ENCODE measurements at places on chromosomes 7 and 10.

- DNase-seq, result peak; percentile 32
Observed at GRCh38 chr10:35336921-35337823, 863 bp downstream of the CCNY start.

DNA sequence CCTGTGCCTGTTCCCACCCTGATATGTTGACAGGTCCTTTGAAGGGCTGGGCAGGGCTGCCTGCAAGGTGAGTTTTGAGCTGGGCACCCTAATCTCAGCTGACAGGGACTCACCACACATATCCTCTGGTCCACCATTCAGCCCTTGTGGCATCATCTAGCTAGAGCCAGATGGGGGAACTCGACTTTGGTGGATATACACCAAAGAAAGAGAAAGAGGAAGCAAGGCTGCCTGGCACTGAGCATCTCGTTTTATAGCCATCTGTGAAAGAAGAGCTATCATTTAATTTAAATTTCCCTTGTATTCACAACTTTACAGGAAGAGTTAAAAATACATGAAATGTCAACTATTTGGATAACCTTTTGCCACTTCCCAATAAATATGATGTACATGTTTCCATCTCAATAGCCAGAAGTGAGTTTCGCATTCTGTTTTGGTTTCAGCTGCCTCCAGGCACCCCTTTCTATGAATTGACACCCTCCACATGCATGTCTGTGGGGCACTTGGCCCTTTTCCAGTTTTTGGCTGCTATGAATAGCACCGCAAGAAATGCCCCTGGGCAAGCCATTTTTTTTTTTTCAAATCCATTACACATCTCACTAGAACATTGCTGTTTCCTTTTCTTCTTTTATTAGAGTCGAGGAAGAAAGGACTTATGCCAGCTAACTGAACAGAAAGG lies 22.9 kb upstream of the GRB10 start:
- DNase-seq, result peak; percentile 42

GRCh38 chr10:14601326-14601725 lies 173.4 kb downstream of the FAM107B start:
- DNase-seq, result no peak

DNA sequence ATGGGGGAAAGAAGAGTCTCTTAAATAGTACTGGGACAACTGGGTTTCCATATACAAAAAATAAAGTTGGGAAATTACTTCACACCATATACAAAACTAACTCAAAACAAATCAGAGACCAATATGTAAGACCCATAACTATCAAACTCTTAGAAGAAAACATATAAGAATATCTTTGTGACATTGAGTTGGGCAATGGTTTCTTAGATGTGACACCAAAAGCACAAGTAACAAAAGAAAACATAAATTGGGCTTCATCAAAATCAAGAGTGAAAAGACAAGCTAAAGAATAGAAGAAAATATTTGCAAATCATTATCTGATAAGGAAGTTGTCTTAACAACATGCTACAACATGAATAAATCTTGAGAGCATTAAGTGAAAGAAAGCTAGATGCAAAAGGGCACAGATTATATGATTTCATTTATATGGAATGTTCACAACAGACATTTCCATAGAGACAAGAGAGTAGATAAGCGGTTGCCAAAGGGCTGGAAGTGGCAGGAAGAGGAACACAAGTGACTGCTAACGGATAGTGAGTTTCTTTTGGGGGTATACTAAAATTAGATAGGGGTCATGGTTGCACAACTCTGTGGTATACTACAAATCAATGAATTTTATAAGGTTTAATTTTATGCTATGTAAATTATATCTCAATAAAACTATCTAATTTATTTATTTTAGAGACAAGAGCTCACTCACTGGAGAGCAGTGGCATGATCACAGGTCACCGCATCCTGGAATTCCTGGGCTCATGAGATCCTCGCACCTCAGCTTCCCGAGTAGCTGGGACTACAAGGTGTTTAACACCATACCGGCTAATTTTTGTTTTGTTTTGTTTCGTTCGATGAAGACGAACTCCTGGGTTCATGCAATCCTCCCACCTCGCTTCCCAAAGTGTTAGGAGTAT lies 35.4 kb downstream of the JMJD1C start:
- DNase-seq, result no peak

- DNase-seq, result no peak
Observed at GRCh38 chr7:157412021-157412443, 75.2 kb downstream of the DNAJB6 start.

DNA sequence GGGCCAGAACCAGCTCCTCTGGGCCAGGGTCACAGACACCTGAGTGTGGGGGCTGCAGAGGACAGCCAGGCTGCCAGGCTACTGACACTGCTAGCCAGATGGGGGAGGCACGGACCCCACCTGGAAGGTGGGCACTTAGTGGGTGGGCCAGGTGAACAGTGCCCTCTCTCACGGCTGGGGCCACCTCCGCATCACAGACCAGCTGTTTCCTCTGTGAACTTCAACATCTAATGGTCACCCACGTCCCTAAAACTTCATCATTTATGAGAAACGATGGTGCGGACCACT lies 80.4 kb downstream of the MKI67 start:
- no peak for DNase-seq

GRCh38 chr7:25272265-25272664 lies 44.0 kb upstream of the NPVF start:
- peak; percentile 5 for DNase-seq

- peak; percentile 68 for DNase-seq
Observed at GRCh38 chr7:467856-468545, 51.6 kb downstream of the PDGFA start.

DNA sequence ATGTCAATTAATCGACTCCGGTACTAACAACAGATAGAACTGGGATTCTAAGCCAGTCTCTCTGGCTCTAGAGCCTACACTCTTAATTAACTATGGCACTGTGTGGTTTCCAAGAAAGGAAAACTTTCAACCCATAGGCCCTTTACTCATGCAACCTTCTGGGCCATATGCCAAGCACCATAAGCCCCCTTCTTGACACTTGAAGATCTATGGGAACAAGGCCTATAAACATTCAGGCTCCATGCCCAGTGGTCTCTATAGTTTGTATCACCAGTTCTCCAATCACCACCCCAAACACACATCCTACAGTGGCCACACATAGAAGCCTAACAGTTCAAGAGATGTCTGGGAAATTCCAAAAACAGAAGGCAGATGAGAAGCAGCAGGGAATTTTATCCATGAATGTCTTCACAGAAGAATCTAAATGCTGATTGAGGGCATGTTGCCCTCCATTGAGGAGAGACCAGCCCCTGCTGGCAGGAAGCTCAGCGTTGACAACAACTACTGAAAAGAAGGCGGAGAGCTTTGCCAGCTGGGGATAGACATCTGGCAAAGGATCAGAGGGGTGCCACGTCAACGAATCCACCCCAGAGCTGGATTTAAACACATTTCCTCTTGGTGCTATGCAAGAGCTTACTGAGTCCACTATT lies 64.4 kb downstream of the GRM3 start:
- no peak for DNase-seq

DNA sequence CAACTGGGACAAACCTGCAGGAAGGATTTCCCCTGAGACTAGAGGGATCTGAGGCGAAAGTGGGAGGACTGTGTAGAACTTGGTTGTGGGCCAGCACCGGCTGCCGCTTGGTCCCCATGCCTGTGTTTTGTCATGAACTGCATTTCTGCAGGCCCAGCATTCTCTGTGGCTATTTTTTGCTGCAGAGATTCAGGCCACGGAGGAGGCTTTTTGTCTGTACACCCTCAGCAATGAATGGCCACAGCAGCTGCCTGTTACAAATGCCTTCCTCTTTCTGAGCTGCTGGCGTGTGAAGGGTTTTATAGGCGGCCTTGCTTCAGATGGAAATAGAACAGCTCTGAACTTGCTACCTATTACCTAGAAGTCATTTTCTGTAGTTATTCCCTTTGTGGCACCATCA lies 164.4 kb downstream of the SH2D4B start:
- DNase-seq, result no peak

DNA sequence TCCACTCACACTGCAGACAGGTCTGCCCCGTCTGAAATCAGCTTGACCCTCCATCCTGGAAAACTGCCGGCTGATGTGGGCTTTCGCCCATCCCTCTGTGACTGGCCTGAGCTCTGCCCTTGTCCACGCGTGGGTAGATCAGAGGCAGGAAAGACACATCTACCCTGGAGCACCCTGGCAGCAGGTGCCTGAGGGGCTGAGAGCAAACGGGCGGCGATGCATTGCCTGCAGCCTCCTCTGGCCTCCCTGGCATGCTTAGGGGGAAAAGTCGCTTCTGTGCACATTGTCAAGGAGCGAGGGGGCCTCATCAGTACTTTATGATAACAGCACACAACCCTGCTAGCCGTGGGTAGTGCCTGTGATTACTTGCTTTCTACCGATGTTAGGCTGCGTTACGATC lies 109.4 kb downstream of the ADARB2 start:
- DNase-seq, result no peak

- DNase-seq, result no peak
Observed at GRCh38 chr10:86786368-86786767, 29.9 kb downstream of the BMPR1A start.

DNA sequence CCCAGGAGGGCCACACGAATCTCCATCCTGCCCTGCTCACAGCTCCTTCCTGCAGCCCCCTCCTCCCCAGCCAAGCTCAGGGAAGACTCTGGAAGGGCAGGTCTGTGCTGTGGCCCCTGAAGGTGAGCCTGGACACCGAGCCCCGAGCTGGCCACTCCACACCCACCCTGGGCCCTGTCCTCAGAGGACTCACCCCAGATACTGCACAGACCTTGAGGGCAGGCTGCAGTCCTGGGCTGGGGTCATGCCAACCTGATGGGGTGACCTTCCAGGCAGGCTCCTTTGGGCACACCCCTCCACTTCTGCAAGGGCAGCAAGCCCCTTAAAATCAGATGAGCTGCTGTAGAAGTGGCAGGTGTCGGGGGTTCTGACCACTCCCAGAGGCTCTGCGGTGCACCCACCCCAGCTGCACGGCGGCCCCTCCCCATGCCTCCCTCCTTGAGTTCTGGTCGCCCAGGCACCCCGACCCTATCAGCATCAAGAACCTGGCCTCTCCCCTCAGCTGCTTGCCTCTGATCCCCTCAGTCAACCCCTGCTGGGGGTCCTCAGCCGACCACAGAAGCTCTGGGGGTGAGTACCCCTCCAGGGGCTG lies 24.3 kb downstream of the YKT6 start:
- DNase-seq, result no peak

DNA sequence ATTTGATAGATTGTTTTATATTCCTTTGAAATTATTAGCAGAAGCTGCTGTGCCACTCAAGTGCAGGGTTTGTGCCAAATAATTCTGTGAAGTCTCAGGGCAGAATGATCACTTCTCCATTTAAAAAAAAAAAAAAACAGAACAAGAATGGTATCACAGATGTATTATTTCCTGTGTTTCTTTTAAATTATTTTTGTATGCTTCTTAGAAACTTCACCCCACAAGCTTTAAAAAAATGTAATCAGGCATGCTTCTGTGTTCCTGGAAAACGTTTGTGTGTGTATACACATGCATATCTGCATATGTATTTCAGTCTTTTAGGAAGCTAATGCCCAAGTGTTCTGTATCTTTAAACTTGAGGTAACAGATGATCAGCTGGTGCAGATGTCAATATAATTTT lies 6.3 kb upstream of the CD36 start:
- DNase-seq, result peak; percentile 24

- DNase-seq, result no peak
Observed at GRCh38 chr7:137360087-137360679, 16.6 kb upstream of the PTN start.

DNA sequence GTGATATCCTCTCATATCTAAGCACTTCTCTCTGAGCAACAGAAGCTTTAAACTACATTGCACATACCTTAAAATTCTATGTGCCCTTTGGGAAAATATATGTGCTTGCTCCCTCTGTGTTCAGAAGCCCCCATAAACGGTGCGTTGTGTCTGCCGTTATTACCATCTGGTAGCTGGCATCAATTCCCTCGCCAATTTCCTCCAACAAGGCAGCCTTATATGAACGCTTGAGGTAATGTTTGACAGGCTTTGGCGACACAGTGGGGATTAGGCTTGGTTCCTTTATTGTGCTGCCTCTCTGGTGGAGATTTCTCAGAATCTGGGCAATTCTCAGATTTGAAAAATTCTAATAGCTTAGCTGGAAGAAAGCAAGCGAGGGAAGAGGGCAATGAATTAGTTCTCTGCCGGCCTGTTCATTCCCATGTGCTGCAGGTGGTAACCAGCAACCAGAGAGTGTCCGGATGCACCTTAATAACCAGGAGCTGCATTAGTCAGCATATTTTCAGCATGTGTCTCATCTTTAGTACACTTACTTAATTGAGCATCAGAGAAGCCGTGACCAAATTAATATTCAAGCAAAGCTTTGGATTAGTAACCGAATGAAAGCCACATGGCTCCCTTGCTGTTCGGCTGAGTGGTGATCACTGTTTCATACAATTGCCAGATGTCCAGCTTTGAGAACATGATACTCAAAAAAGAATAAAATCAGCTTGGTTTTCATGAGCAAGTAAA lies 7.3 kb upstream of the PPP1R17 start:
- no peak for DNase-seq

GRCh38 chr10:127408112-127408710 lies 140.9 kb upstream of the NPS start:
- no peak for DNase-seq

Measured in inflammatory macrophage treated with lipopolysaccharide for 4 hours (primary cell).